Substantia nigra (tissue), 51 donors: ENCODE measurements at places on chromosomes 7 and 10.

- DNase-seq: peak; percentile 7
These were observed 185.2 kb upstream of the DGKB start for GRCh38 chr7:15087771-15088170.

DNA sequence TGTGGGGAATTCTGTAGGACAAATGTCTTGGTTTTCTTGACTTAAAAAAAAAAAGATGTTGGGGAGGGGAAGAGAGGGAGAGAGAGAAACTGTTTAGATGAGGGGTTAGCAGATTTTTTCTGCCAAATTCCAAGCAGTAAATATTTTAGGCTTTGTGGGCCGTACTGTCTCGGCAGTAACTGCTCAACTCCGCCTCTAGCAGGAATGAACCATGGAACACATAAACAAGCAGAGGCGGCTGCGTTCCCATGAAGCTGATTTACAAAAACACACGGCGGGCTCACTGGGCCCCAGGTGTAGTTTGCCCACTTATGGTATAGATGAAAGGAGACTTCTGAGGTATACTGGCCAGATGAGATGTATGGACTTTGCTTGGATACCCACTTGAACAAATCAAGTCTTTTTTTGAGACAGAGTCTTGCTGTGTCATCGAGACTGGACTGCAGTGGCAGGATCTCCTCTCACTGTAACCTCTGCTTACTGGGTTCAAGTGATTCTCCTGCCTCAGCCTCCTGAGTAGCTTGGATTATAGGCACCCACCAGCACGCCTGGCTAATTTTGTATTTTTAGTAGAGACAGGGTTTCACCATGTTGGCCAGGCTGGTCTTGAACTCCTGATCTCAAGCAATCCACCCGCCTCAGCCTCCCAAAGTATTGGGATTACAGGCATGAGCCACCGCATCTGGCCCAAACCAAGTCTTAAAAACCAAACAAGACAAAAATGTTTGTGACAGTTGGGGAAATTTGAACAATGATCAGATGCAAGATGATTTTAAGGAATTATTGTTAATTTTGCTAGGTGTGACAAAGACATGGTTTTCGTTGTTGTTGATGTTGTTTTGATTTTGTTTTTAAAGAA lies 9.7 kb upstream of the ADAMTS14 start:
- no peak for DNase-seq

GRCh38 chr10:125982260-125982948 lies 86.0 kb downstream of the FANK1 start:
- no peak for DNase-seq

GRCh38 chr10:70602665-70603448 lies at the start of gene PRF1:
Gene PRF1 (minus strand): TSS chr10:70602741. CDS start chr10:70600902, 1,839 bp downstream.
- DNase-seq: no peak

- no peak for DNase-seq
These were observed 266.7 kb upstream of the KLF6 start for GRCh38 chr10:4051641-4052151.

DNA sequence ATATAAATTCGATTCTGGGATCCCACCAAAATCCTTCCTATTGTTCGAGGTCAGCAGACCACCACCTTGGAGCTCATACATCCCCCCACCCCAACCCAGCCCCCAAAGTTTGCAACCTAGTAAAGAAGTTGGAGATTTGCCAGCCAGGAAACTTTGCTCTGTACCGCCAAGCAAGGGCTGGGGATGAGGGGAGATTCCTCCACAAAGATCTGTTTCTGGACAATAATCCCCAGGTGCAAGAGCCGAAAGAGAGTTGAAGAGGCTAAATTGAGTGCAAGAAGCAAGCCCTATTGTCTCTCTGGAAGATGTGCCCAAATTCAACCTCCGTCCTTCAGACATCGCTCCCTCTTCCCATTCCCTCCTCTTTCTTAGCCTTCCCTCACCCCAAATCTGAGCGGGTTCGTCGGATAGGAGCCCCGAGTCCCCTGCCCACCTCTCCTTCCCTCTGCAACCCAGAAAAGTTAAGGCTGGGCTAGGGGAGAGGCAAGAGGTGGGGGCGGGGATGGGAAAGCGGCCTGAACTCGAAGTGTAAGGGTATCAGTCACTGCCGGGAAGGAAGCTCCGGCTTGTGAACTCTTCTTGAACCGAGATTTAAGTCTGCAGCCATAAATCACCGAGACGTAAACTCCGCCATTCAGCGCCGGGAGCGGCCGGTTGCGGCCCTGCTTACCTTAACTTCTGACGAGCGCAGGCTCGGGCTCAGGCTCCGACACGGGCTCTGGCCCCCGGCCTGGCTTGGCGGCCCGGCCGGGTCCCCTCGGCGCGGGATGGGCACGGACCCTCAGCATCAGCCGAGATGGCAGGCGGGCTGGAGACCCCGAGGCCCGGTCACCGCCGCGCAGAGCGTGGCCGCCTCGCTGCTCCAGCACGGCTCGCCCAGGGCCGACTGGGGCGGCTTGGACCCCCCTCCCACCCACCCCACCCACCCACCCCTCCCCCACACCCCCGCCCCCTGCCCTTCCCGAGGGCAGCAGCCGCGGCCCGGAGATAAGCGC lies 10.8 kb upstream of the HOXA2 start:
- DNase-seq: no peak

GRCh38 chr10:5895365-5895764 lies 5.3 kb downstream of the FBH1 start:
- no peak for DNase-seq

GRCh38 chr10:44166441-44166840 lies 218.5 kb downstream of the CXCL12 start:
- no peak for DNase-seq

DNA sequence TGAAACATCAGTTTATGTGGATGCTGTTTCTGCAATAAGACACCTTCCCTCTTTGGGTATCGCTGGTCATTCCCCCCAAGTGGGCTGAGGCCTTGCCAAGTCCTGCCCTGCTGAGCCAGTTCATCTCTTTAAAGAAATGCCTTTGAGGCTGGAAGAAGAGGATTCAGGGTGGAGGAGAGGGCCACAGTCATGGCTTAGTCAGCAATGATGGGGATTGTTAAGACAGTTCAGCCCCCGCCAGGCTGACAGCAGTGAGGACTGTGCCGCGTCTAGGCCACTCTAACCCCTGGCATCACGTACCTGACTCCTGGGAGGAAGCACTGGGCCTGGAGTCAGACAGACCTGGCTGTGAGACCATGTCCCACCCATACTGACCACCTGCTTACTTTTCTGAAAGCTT lies 48.3 kb downstream of the PNLIPRP2 start:
- no peak for DNase-seq

DNA sequence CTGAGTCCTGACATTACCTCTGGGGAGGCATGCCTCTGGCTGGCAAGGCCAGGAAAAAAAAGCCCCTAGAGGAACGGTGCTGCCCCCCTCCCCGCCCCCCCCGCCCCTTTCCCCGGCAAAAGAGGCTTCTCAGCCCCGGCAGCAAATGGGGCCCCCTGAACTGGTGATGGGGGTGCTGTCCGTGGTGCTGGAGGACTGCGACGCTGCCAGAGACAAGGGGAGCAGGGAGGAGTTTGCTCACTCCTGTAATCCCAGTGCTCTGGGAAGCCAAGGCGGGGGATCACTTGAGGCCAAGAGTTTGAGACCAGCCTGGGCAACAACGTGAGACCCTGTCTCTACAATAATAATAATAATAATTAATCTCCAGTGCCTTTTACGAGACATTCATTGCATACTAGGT lies 23.7 kb downstream of the SRRM3 start:
- no peak for DNase-seq

DNA sequence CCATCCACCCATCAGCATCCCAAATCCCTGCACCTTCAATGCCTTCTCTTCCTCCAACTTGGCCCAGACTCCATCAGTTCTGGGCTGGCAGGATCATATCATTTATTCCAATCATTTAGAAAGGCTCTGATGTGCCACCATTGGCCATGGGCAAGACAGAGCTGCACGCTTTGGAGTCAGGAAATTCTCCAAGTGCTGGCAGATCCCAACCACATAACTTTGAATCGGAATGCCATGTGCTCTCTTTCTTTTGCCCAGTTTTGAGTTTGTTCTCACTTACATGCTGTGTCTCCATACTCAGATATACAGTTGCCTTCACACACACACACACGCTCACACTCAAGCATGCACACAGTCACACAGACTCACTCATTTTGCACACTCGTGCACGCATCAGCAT lies 85.7 kb upstream of the GHITM start:
- DNase-seq: no peak

DNA sequence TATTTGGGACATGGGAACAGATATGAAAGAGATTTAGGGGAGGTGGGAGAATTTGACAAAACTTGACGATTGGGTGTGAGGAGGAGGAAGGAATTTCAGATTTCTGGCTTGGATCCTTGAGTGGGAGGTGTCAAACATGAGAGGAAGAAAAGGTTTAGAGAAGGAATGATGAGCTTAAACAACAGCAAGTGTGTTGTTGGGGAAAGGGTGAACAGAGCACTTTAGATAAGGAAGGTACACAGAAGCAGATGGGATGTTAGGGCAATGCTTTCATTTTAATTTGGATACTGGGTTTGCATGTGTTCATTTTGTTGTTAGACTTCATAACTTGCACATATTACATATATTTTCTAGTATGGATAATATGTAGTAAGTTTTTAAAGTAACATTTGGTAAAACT lies 23.2 kb downstream of the REEP3 start:
- no peak for DNase-seq

GRCh38 chr10:6336016-6336415 lies 133.3 kb downstream of the PFKFB3 start:
- DNase-seq: no peak

GRCh38 chr10:548238-548901 lies 141.1 kb downstream of the DIP2C start:
- DNase-seq: no peak

DNA sequence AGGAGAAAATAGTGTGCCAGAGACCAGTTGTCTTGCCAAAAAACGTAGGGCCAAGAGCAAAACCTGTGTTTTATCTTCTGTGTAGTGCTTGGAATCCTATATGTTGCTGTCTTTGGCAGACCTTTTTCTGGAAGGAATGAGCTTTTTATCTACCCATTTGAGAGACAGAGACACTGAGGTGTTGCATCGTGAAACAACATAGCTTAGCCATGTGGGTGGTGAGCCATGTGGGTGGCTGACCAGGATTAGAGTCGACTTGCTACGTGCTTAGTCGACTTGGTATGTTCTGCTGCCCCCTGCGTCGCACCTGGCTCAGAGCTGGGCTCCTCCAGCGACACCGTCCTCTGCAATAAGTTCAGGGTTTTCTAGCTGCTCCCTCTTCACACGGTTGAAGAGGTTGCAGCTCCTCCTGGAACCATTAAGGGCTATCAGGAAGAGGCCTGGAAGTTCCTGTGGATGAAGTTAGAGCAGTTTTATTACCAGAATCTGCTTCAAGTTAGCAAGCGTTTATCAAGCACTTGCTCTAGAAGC lies 175.8 kb downstream of the SH2D4B start:
- no peak for DNase-seq

DNA sequence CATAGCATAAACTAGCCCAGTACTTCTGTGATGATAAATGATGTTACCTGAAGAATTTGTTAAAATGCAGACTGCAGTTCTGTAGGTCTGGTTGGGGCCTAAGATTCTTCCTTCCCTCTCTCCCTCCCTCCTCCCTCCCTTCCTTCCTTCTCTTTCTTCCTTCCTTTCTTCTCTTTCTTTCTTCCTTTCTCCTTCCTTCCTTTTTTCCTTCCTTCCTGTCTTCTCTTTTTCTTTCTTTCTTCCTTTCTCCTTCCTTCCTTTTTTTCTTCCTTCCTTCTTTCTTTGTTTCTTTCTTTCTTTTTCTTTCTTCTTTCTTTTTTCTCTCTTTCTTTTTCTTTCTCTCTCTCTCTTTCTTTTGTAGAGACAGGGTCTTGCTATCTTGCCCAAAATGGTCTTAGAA lies 3.7 kb upstream of the SLC25A28 start:
- no peak for DNase-seq

- no peak for DNase-seq
These were observed 680.5 kb downstream of the PARD3 start for GRCh38 chr10:34134602-34135001.

DNA sequence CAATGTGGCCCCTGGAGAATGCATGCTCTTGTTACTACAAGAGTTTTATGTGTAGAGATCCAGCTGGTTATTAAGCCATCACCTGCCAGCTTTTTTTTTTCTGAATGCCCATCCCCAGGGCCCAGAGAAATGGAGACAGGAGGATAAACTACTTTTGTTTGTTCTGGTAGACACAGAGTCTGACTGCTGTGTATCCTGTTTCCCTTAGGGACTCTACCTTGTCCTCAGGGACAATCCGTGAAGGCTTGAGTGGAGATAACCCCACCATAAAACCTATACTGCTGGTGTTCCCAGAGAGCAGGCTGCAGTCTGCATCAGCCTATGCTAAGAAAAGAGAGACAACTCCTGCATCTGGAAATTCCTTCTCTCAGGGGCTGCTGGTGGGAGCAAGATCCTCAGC lies at the start of gene OR2A5:
Gene OR2A5, plus strand, starts transcription at position 301 of the 400 bp plus-strand sequence. CDS start 1,454 bp downstream, outside the sequence.
- DNase-seq: no peak

DNA sequence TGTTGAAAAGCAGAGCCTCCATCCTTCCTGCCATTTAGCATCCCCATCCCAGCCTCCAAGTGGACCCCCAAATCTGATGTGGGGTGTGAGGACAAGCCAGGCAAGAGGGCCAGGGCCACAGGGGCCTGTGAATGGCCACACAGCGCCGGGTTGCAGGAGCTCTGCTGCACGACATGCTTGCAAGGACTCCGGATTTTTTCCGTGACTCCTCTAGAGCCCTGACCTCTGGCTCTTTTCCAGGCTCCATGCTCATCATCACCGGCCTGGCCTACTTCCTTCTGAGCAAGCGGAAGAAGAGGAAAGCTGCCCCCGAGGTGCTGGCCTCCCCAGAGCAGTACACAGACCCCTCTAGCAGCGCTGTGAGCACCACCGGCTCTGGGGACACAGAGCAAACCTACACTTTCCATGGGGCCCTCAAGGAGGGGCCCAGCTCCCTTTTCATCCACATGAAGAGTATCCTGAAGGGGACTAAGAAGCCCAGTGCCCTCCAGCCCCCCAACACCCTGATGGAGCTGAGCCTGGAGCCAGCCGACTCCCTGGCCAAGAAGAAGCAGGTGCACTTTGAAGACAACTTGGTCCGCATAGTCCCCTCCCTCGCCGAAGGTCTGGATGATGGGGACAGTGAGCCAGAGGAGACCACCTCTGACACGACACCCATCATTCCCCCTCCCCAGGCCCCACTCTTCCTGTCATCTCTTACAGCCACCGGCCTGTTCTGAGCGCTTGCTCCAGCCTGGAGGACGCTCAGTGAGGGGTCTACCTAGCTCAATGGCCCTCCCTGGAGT lies 23.5 kb downstream of the TMEM72 start:
- no peak for DNase-seq

GRCh38 chr10:56596257-56596656 lies 235.2 kb upstream of the ZWINT start:
- no peak for DNase-seq

DNA sequence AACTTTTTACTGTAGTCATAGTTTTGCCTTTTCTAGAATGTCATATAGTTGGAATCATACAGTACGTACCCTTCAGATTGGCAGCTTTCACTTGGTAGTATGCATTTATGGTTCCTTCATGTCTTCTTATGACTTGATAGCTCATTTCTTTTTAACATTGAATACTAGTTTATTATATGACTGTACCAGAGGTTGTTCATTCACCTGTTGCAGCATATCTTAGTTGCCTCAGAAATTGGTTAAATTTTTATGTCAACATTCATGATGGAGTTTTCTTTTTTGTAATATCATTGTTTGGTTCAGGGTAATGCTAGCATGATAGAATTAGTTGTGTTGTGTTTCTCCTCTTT lies 94.8 kb upstream of the CDK13 start:
- DNase-seq: no peak
